ENCODE measurements at places on chromosomes 2 and 18.

DNA sequence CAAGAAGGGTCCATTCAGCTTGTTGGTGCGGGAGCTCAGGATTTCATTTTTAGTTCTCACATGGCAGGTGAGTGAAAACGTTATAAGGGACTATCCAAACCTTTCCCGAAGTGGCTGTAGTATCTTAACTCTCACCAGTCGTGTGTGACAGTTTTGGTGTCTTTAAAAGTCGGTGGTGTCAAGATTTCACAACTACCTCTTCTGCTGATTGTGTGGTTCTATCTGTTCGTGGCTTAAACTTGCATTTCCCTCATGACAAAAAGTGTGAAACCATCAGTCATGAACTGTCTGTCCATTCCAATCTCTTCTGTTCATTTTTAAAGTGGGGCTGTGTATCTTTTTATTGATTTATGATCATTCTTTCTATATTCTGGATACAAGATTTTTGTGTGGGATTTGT, 3.8 kb upstream of the AQP12B start:
- DNase-seq = no peak

- DNase-seq = no peak
Observed at GRCh38 chr2:228703152-228703551, 521.7 kb upstream of the SPHKAP start.

DNA sequence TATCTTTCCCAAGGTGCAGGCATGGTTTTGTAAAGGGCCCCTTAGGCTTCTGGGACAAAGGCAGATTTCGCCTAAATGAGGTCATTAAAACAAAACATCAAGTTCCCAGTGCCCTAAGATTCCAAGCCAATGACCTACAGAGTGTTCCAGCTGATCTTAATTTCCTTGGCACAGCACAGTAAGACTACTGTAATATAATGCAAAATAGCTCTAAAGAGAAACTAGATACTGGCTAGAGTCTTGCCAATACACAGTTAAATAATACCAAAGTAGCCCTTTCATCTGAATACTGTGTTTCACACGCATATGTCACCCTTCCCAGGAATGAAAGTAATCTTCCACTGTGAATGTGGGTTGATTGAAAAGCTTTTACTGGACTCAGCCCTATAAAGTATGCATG, 14.7 kb downstream of the GRB14 start:
- DNase-seq = no peak

- DNase-seq = no peak
Observed at GRCh38 chr18:27862041-27862682, 314.8 kb downstream of the CDH2 start.

GRCh38 chr18:77151033-77151771, 18.6 kb upstream of the MBP start:
- DNase-seq = no peak

GRCh38 chr2:64325852-64326577, 127.9 kb upstream of the LGALSL start:
- DNase-seq = peak; percentile 74

DNA sequence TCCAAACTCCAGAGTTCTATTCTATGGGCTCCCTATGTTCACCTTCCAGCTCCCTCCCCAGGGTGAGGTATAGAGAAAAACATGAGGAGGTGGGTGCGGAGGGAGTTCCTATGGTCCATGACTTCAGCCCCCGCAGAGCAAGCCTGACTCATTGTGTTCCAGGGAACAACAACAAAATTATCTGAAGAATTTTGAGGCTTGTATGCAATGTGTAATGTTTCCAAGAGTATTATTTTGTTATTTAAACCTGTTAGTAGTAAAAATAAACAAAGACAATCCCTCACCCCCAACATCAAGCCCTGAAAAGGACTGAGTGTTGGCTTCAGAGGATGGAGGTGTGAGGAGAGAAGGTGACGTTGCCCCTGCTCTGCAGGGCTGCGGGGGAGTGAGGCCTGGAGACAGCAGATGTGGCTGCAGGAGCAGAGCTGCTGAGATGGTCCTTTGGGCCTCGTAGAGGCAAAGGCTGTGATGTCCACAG, 29.0 kb downstream of the LAMA3 start:
- no peak for DNase-seq

DNA sequence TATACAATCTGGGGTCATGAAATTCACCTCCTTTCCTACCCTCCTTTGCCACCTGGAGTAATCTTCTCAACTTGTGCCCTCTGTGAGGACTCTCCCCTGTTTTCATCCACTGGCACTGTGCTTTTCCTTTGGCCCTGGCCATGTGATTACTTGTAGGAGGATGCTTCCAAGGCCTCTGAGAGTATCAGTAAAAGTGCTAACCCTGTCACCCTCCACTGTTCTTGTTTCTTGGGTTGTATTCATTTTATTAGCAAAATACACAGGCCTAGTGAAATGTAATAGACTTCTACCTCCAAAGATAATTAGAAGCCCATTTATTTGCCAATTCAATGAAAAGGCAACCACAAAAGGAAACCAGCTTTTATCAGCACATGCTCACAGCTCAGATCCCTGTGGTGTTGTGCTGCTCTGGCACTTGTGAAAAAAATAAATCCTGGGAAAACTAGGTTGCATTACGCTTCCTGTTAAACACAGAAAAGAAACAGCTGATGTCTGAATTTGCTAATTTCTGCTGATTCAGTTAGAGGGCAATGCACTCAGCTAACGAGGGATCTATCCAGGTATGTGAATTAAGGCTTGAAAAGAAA, 357.5 kb upstream of the ETAA1 start:
- DNase-seq = no peak

DNA sequence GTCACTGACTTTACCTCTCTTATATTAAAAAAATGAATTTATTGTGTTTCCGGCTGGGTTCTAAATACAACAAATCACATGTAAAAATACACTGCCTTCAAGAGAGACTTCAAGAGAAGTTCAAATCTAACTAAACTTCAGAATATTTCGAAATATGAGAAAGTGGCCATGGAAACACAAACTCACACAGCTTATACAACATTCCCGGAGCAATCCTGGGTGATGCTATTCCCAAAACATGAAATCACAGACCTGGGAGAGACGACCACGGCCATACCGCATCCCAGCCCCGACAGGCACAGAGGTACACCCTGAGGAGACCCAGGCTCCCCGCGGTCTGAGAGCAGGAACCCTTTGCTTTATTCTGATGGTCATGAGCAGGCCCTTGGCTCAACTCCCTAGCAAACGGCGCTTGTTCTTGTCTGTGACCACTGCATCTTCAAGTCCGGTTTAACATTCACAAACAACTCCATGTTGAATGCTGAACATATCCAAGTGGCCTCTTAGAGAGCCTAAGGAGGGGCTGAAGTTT, 185.4 kb upstream of the REV1 start:
- no peak for DNase-seq

DNA sequence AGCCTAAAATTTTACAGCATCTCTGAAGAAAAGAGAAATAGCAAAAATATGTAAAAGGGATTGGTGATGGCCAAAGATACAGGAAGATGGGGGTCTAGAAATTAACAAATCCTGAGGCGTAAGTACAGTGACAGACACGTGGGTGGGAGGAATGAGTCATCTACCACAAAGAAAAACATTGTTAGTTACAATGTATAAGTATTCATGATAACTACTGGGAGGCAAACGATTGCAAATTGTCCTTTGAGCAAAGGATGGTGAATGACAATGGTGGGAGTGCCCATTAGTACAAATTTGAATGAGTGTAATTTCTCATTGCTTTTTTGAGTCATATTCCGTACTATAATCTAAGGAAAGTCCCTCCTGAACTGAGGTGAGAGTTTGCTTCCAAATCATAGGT, 809.0 kb upstream of the FAM98A start:
- no peak for DNase-seq
